NCI-H2081 (cell line): ENCODE measurements at places on chromosomes 2 and 18.

DNA sequence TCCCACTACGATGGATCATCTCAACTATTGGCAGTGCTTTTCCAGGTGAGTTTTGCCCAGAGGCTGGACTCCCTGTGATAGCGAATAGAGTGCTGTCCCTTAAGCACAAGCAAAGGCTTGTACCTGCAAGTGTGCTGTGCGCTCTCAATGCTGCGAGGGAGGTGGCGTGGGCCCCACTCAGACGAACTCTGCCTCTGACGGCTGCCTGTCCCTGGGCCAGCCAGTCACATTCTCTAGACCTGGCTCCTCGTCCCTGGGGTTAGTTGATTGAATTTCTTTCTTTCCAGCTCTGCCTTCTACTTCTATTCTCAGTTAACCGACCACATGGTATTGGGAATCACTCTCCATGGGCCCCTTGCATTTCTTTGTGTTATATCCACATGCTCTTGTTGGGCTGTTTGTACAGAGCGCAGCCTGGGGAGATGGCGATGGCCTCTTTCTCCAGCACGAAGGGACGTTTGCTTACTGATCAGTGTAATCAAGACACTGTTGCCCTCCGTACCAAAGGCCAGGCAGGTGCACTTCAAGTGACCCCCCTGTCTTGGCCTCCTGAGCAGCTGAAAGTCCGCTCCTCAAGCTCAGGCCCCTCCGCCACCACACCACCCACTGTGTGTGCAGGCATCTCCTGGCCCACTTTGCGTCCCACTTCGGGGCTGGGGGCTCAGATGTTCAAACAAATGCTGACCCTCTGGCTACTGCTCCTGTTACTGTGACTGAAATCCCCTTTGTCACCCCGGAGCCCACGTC lies 151.3 kb downstream of the ZNF236 start:
- DNase-seq = no peak

GRCh38 chr2:171434013-171434989 lies at the start of gene DCAF17:
TSS of gene DCAF17 (plus strand) at chr2:171434226. CDS start at chr2:171434578, 352 bp downstream.
- DNase-seq = peak; percentile 94

DNA sequence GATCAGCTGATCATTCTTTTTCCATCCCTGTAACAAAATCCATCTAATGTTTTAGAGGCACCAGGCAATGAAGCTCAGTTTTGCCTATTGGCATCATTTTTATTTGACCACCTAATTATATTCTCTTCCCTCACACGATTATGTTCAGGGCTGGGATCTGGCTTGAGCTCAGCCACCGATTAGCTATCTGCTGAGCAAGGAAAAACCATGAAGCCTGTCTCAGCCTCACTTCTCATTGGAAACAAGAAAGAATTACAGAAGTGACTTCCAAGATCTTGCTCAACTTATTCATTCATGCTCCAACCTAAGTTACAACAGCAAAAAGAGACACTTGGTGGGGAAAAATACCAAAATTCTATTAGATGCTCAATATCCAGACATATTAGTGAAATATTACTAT lies 139.0 kb upstream of the SH3BP4 start:
- no peak for DNase-seq

DNA sequence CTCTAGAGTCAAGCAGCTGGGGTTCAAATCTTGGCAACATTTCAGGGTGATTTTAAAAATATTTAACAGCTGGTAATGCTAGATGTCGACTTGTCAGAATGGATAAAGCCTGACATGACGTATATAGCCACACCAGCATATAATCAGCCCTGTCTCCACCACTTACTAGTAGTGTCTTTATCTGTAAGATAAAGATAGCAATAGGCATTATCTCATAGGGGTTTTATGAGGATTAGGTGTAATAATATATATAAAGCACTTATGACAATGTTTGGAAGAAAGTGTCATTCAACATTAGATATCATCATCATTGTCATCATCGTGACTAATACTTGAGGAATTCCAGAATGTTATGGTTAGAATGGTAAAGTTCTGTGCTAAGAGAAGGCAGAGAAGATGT lies 369.0 kb upstream of the CWC22 start:
- DNase-seq = no peak

DNA sequence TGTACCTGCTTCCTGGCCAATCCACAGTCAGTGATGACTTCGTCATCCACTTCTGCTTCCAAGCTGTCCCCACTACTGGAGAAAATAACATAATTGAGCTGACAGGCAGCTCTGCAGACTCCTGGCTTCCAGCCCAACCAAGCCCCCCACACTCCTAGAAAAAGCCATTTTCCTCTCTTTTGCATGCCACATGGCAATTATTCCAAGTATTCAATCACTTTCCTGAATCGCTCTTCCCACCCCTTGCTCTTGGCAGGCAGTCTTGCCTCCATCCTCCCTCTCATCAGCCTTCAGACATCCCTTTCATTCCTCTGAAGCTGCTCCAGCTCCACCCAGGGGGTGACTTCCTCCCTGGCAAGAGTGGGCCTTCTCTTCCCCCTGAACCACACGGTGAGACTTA lies 14.3 kb upstream of the ST8SIA5 start:
- peak; percentile 84 for DNase-seq

DNA sequence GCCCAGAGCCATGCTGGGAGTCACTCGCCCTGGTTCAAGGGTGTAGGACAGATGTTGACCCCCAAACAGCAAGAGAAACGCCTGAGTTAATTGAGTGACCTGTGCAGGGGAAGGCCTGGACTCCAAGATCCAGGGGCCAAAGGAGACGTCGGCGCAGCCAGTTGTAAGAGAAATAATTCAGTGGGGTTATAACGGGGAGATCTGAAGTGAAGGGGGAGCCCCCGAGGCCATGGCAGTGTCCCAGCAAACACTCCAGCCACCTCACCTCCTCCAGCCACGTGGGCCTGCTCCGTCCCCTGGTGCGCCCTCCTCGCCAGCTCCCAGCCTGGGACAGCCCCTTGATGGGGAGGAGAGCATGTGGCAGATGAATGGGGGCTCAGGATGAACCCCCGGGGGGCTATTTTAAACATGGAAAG lies 130.7 kb upstream of the GPC1 start:
- no peak for DNase-seq

GRCh38 chr2:152335016-152335725 lies at the start of gene FMNL2:
TSS of gene FMNL2 (plus strand) at chr2:152335174.
- peak; percentile 84 for DNase-seq

GRCh38 chr2:206266130-206267125 lies 8.0 kb upstream of the ZDBF2 start:
- DNase-seq = no peak

DNA sequence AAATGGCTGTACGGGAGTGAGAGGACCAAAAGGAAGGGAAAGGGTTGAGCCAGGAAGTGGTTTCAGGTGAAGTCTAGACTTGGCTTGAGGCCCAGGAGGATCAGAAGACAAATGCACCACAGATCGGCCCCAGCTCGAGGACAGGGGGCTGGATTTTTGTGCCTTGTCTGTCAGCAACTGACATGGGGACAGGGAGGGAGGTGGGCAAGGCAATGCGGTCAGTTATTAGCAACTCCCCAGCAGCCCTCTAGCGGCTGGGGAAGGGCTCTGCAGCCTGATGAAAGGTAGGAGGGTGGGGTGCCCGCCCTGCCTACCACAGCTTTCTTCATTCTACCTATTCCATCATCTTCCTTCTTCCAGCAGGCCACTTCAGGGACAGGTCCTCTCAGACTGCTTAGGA lies 50.0 kb downstream of the CPO start:
- DNase-seq = peak; percentile 42

- DNase-seq = no peak
Measured at GRCh38 chr18:78793313-78794070, 186.1 kb upstream of the SALL3 start.

- no peak for DNase-seq
Measured at GRCh38 chr2:112148477-112148876, 10.3 kb downstream of the FBLN7 start.

DNA sequence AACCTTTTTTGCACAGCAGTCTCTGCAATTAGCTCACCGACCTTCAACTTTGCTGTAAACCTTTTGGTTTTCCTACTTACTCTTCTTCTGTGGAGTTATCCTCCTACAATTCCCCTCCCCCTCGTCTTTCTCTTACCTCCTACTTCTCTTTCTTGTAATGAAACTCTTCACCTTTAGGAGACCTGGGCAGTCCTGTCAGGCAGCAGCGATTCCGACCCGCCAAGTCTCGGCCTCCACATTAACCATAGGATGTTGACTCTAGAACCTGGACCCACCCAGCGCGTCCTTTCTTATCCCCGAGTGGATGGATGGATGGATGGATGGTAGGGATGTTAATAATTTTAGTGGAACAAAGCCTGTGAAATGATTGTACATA lies 8.3 kb downstream of the TBR1 start:
- DNase-seq = no peak

GRCh38 chr18:12990641-12990966 lies 558 bp upstream of the CEP192 start:
- no peak for DNase-seq

GRCh38 chr2:235677276-235677788 lies 183.5 kb downstream of the AGAP1 start:
- DNase-seq = no peak

GRCh38 chr18:61939046-61939674 lies 46.4 kb upstream of the RNF152 start:
- no peak for DNase-seq

- DNase-seq = no peak
Measured at GRCh38 chr2:45170191-45171135, 161.2 kb upstream of the SIX2 start.

- DNase-seq = peak; percentile 68
Measured at GRCh38 chr2:168118733-168119514, 128.5 kb downstream of the STK39 start.

DNA sequence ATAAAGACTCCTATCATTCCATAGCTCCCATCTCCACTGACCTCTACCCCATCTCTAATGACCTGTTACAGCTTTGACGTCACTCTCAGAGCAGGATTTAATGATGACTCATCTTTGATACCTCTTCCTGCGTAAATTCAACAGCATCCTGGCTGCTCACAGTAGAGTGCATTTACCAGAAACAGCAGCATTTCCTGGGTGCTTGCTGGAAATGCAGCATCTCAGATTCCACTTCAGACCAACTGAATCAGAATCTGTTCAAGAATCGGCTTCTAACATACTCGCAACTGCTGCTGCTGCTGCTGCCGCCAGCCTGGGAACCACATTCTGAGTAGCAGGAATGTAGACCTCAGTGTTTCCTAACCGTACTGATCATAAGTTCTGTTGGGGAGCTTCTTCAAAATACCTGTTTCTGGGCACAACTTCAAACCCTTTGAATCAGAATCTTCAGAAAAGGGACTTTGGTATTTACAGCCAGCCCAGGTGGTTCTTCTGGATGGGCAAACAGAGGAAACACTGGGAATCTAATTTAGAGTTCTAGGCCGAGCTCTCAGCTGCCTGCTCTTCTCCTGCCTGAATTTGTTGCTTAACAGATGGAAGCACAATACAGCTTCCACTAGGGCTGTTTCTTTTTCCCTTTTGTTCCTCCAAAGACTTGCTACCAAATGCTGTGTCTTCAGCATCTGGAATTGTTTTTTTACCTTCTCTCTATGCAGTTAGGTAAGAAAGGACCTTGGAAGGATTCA lies 241.4 kb downstream of the NCKAP5 start:
- no peak for DNase-seq

GRCh38 chr2:206256706-206257205 lies 17.7 kb upstream of the ZDBF2 start:
- no peak for DNase-seq

- DNase-seq = no peak
Measured at GRCh38 chr2:190477661-190478454, 56.7 kb downstream of the NEMP2 start.

GRCh38 chr2:49111006-49111405 lies 43.3 kb downstream of the FSHR start:
- peak; percentile 11 for DNase-seq

GRCh38 chr2:29236074-29236473 lies 120.9 kb downstream of the CLIP4 start:
- no peak for DNase-seq

DNA sequence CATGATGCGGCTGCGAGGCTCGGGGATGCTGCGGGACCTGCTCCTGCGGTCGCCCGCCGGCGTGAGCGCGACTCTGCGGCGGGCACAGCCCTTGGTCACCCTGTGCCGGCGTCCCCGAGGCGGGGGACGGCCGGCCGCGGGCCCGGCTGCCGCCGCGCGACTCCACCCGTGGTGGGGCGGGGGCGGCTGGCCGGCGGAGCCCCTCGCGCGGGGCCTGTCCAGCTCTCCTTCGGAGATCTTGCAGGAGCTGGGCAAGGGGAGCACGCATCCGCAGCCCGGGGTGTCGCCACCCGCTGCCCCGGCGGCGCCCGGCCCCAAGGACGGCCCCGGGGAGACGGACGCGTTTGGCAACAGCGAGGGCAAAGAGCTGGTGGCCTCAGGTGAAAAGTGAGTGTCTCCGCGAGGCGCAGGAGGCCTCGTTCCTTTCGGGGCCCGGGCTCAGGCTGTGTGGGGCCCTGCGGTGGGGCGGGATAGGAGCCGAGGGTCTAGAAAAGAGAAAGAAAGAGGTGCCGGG lies 520 bp downstream of the GLS start:
- no peak for DNase-seq

DNA sequence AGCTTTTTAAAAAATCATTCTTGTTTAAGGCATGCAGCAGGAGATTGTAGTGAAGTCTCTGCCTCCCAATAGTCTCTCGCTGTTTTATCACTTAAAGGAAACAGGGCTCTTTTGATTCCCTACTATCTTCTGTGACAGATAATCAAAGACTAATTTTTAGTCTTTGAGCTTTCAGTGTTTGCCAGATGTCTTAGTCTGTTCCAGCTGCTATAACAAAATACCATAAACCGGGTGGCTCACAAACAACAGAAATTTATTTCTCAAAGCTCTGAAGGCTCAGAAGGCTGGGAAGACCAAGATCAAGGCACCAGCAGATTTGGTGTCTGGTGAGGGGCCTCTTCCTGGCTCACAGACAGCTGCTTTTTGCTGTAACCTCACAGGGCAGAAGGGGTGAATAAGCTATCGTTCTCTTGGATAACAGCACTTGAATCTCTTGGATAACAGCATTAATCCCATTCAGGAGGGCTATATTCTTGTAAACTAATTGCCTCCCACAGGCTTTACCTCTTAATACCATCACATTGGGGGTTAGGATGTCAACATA lies 37.8 kb upstream of the STAT4 start:
- DNase-seq = no peak

GRCh38 chr2:193476171-193476800 lies 1281.6 kb upstream of the TMEFF2 start:
- DNase-seq = no peak

DNA sequence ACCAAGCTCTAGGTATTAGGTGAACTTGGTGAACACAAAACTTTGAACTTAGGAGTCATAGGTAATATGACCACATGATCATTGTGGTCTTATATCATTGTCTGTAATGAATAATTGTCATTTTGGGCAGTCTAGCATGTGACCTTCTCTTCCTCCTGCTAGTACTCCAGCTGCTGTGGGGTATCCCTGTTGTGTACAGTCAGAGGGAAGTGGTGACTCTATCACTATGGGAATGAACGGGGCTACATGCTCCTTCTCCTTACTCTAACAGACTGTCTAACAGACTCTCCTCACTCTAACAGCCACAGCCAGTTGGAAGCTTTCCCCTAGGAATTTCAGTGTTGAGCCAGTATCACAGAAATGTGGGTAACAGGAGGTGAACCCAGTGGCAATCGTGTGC lies 68.2 kb upstream of the NEDD4L start:
- DNase-seq = no peak
